ENCODE measurements at places on chromosomes 11 and 22.

DNA sequence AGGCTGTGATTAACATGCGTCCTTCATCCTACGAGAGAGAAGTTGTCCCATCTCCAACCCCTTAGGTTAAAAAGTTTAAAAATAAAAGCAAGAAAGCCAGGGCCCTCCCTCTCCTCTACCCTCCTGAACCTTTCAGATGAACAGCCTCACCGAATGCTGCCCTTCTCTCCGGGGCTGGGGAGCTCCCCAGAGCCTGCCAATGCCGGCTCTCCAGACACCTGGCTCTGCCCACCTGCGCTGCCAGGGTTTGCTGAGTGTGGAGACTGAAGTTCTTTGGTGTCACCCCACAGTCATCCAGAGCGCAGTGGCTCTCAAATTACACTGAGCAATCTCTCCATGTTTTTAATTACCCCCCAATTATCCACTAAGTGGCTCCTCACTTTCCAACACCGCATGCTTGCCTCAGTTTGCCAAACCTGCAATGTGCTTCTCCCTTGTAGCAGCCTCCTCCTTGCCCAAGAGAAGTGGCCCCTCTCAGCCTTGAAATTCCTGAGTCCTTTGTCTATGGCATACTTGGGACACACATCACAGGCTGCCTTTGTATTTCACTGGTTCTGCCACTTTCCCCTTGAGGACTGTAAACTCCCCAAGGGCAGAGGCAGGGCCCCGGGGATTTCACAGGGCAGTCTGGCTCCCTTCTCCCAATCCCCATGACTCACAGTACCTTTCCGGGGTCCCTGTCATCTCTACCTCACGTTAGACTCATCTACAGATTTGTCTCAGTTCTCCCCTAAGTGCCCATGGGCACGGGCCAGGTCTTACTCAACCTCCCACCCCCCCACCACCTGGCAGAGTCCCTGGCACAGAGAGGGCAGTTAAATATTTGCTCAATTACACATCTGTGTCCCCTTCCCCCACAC, 2.0 kb downstream of the MYH9 start:
- DNase-seq: no peak

GRCh38 chr22:47067321-47067890, 305.0 kb downstream of the TBC1D22A start:
- DNase-seq: no peak

GRCh38 chr22:50583294-50583861, 729 bp upstream of the CHKB start:
- DNase-seq: no peak

DNA sequence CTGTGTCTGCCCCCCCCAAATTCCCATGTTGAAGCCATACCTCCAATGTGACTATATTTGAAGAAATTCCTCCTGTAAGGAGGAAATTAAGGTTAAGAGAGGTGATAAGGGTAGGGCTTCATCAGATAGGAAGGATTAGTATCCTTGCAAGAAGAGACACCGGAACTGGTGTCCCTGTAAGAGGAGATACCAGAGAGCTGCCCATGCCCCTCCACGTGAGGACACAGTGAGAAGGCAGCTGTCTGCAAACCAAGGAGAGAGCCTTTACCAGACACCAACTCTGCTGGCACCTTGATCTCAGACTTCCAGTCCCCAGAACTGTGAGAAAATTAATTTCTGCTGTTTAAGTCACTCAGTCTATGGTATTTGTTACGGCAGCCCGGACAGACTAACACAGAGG, 109.3 kb downstream of the ARFGAP2 start:
- DNase-seq: no peak

DNA sequence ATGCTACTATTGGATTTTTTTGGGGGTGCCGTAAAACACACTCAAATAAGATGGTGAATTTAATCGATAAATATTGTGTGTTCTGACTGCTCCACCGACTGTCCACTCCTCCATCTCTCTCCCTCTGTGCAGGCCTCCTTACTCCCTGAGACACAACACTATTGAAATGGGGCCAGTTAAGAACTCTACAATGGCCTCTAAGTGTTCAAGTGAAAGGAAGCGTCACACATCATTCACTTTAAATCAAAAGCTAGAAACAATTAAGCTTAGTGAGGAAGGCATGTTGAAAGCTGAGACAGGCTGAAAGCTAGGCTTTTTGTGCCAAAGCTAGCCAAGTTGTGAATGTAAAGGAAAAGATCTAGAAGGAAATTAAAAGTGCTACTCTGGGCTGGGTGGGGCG, 156.7 kb downstream of the CTTN start:
- no peak for DNase-seq

DNA sequence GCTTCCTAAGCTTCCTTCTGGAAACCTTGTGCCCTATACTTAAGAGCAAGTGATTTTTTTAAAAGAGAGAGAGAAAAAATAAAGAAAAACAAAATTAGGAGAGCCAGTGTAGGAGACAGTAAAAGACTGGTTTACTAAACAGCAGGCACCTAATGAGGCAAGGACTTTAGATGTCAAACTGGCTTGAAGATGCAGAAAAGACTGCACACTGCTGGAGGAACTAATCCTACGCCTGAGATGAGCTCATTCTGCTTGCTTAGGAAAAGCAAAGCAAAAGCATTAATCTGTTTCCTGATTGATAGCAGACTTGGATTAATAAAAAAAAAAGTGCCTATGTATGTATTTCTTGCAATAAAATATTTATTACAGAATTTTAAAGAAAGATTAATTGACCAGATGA, 113.6 kb upstream of the SEZ6L start:
- DNase-seq: no peak

DNA sequence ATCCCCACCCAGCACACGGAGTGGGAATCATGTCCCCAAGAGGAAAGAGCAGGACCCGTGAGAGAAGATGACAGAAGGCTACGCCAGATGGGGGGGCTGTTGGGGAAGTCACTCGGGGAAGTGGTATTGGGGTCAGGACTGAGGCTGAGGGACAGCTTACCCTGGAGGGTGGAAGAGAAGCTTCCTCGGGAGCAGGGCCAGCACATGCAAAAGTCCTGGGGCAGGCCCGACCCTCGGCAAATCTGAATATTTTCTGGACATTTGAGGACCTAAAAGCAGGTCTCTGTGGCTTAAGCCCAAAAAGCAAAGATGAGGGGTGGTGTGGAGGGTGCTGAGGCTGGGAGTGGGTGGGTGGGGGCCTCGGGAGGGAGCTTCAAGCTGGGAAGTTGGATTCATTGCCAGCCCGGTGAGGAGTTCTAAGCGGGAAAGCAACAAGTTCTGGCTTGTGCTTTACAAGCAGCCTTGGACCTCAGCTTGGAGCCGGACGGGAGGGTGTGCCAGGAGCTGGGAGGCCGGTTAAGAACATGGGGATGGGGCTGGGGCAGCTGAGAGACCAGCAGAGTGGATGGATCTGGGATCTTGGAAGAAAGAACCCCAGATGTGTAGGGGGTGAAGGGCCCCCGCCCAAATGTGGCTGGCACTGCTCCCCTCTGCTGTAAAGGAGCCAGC, 34.9 kb downstream of the GRAMD4 start:
- DNase-seq: no peak

GRCh38 chr11:97738751-97739150, 1282.0 kb upstream of the CNTN5 start:
- no peak for DNase-seq

DNA sequence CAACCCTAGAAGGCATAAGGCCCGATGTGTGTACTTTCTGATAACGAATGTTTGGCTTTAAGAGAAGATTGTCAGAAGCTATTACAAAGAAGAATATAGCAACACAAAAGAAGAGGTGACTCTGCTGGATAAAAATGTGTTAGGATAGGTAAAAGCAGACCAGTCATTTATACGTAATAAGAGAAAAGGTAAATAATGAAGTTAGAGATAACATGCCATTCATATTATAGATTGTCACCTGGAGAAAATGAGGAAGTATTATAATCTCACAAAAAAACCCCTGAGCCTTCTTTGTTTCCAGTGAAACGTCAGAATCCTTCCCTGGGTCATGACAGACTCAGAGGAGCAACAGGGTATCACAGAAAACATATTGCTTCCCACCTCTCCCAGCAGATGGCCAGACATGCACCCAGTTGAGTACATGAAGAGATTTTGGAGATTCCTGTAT, 36.1 kb downstream of the PPFIA1 start:
- no peak for DNase-seq

DNA sequence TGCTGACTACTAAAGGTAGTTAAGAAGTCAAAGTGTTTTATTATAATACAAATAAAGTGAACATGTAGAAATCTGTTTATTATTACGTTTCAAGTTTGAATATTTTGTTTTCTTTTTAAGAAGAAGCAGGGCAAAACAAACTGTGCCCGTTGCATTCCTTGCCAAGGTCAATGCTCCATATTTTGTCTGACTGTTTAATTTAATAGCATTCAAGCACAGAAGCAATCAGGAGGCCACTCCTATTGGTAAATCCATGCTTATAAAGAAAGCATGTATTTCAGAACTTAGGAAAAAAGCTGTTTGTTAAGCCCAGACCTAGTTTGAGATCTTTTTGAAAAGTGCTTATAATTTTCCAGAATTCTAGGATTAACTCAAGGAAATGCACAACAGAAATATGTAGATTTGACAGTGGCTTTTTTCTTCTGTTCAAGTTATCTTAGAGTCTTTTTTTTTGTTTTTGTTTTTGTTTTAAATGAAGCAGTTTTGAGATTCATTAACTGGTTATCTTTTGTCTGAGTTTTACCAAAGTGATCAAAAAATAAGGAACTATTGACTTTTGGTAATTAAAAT, 51.7 kb downstream of the ARHGAP42 start:
- no peak for DNase-seq

DNA sequence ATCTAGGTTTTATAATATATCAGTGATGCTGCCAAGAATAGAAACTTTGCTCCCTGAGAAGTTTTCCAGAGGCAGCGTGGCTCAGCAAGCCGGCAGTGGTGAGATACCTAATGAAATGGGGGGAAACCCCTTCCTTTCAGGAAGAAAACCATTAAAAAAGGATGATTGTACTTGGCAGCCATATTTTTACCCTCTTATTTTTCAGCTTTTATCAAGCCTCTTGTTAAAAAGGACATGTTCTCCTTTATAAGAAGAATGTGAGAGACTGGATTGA, 9.0 kb upstream of the ME3 start:
- DNase-seq: no peak

DNA sequence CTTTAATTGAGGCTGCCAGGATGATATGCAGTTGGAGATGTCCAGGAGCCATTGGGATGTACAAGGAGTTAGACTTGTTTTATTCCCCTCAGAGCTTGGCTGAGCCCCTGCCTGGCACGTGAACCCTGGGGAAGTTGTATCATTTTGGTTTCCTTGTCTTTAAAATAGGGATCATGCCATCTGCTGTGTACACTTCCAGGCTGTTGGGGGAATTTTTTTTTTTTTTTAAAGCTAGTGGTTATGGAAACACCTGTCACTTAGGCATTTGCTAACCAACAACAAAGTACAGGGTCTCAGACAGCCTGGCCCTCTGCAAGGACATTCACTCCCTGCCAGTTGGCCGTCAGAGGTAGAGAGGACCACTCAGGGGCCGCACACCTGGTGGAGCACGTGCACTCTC, 8.5 kb upstream of the RAB1B start:
- DNase-seq: no peak

DNA sequence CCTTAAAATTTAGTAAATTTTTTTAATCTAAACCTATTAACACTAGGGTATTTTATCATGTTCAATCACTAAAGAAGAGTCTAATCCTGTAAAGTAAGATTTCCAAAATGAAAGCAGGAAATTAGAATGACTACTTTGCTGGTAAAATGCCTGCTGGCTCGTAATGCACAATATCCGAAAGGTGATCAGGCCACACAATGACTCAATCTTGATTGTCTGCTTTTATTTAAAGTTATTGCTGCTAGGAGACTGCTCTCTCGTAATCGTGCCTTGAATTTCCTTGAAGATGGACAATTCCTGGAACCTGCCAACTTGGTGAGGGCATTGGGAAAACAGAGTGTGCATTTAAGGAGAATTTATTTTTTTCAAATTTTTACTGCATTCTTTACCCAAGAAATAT, 1786.5 kb upstream of the RAG2 start:
- DNase-seq: no peak

DNA sequence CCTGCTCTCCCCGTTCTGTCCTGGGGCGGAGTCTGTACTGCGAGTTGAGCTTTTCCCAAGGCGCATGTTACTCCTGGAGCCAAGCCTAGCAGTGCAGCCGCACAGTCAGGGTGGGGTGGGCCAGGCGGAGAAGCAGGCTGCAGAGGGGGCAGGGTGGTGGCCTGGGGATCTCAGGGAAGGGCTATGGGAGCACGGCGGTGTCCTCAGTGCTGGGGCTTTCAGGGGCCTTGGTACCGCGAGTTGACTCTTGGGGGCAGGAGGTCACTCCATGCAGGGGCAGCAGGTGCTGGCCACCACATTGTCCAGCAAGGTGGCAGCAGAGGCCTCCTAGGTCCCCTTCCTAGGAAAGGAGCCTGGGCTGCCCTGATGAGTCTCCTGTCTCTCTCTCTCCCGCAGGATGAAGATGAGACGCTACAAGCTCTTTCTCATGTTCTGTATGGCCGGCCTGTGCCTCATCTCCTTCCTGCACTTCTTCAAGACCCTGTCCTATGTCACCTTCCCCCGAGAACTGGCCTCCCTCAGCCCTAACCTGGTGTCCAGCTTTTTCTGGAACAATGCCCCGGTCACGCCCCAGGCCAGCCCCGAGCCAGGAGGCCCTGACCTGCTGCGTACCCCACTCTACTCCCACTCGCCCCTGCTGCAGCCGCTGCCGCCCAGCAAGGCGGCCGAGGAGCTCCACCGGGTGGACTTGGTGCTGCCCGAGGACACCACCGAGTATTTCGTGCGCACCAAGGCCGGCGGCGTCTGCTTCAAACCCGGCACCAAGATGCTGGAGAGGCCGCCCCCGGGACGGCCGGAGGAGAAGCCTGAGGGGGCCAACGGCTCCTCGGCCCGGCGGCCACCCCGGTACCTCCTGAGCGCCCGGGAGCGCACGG, 14.9 kb upstream of the MIEF1 start:
- no peak for DNase-seq

- no peak for DNase-seq
These were observed 1.2 kb upstream of the P2RY6 start for GRCh38 chr11:73270855-73271477.

- no peak for DNase-seq
These were observed 52.3 kb downstream of the RAB38 start for GRCh38 chr11:88122956-88123355.

- DNase-seq: no peak
These were observed 12.6 kb upstream of the GDPD5 start for GRCh38 chr11:75538150-75538942.

All from central memory CD8-positive, alpha-beta T cell (primary cell).